Brain pericyte (primary cell): ENCODE measurements at places on chromosomes 3 and 15.

DNA sequence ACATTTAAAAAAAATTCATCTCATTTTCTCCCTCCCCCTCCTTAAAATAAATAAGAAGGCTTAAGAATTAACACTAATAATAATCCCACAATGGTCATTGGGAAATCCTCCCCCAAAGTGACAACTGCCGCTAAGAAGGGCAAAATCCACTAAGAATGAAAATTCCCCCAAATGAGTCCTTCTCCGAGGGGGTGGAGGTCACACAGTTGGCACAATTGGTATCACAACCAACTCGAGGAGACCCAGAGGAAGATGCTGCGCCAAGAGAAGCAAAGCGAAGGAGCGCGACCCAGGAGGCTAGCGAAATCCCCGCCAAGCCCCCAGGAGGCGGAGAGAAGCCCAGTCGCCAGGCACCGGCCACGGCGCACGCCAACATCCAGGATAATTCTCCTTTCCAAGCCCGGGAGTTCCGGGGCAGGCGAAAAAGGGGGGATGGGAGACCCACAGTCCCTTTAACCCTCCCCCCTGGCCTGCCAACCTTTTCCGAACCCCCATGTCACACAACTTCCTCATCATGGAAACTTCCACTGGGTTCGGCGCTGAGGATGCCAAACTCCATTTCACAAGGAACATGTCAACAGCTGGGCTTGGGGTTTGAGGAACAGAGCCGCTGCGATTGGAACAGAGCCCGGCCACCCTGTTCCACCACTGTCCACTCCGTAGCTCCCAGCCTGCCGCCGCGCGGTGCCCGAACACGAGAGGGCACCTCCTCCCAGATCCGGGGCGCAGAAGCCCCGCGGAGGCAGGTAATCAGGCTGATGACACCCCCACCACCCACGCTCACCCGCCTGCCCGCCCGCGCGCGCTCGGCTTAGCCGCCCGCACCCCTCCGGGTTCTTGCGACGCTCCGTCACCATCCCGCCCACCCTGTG lies 668 bp downstream of the THRB start:
- no peak for DNase-seq

GRCh38 chr3:117526470-117527079 lies 817.0 kb downstream of the TUSC7 start:
- DNase-seq, result no peak

DNA sequence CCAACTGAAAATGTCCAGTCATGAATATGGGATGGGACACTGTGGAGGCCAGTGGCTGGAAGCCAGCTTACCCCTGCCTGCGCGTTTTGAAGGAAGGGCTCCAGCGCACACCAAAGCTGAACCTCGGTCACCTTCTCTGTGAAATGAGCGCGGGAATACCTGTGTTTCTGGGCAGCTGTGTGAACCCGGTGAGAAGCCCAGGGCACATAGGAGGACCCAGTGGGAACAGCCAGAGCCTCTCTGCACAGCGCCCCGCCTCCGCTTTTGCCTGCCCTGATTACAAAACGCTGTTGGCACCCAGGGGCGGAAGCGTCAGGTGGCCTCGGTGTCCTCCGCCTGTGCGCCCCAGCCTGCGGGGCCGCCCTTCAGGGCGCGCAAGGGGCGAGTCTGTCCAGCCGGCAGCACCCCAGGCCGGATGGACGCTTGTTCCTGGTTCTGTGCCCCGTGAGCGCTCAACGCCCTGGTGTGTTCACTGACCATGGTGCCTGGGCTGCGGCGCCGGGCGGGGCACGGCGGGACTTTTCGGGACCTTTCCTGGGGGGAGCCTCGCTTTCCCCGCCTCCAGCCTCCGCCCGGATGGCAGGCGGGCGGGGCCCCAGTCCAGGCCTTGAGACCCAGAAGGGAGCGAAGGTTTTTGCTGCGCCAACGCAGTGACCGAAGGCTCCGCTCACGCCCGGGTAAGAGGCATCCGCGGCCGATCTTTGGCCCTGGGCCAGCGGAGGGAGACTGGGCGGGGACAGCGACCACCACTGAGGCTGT lies at the start of gene SQOR:
SQOR (plus strand) TSS at position 598 of the 759 bp plus-strand sequence. CDS start 23,895 bp downstream, outside the sequence.
- DNase-seq, result no peak

- DNase-seq, result no peak
These were observed 61.1 kb downstream of the AMOTL2 start for GRCh38 chr3:134312873-134313846.

DNA sequence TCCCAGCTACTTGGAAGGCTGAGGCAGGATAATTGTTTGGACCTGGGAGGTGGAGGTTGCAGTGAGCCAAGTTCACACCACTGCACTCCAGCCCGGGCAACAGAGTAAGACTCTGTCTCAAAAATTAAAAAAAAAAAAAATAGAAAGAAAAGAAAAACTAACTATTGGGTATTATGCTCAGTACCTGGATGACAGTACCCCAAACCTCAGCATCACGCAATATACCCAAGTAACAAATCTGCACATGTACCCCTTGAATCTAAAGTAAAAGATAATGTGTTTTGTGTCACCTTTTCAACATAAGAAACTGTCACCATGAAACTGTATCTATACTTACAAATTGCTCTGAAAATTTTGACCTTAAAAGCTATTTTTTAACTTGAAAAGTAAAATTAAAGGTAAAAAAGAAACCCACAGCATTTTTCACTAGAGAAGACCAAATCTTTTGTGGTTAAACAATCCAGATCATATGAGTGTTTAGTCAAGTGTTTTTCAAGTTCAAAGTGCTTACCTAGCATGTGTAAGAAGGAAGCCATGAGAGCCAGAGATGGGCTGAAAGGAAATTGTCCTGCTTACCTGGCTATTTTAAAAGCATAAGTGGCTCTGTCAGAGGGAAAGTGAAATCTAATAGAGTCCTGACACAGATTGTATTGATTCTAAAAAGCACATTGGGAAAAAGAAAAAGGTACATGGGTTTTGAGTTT lies 50.5 kb downstream of the MYO1E start:
- no peak for DNase-seq
